Activated T-cell treated with anti-CD3 and anti-CD28 coated beads, Interleukin-2, amount 50 U/mL, for 24 hours (primary cell): ENCODE measurements at places on chromosomes 11 and 22.
A peak's percentile ranks its signal among the peaks of the same experiment; 100 is the strongest.

GRCh38 chr11:2205214-2205720, 33.7 kb upstream of the TH start:
- H3K36me3 ChIP-seq = no peaks in the 10 kb centered on the region
- peak; percentile 2 for DNase-seq
- H3K27me3 ChIP-seq = no peaks in the 10 kb centered on the region
- H3K27ac ChIP-seq = no peak overlapping the region
- no peaks in the 10 kb centered on the region for H3K4me1 ChIP-seq

DNA sequence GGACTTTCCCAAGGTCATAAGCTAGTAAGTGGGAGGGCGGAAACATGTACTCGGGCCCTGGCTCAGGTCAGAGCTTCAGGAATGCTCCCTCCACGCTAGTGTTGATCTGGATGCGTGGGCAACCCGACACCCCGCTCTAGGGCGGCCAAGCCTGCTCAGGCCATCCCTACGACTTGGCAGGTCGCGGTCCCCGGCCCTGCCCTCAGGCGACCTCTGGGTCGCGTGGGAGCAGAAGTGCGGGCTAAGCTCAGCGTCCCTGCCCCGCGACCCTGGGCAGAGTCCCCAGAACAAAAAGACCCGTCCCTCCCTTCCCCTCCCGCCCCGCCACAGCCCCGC, 781 bp upstream of the TEF start:
- no peaks in the 10 kb centered on the region for H3K27me3 ChIP-seq
- no peak for DNase-seq
- peaks cover 20% of the 10 kb centered on the region for H3K4me1 ChIP-seq

DNA sequence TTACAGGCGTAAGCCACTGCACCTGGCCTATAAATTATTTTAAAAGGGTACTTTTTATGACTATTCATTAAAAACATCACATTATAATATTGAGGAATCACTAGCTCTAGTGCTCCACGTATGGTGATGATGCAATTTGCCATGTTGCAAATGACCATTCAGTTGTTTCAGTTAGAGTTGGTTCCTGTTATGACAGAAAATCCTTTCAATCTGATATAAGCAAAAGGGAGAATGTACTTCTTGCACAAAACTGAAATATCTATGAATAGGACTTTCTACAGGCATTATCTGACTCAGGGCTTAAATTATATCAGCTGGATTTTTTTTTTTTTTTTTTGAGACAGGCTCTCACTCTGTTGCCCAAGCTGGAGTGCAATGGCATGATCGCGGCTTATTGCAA, 45.6 kb upstream of the RRM1 start:
- H3K4me1 ChIP-seq = peaks cover 25% of the 10 kb centered on the region
- H3K36me3 ChIP-seq = peaks cover 37% of the 10 kb centered on the region
- no peak overlapping the region for H3K4me3 ChIP-seq
- no peak for DNase-seq
- no peaks in the 10 kb centered on the region for H3K27me3 ChIP-seq

DNA sequence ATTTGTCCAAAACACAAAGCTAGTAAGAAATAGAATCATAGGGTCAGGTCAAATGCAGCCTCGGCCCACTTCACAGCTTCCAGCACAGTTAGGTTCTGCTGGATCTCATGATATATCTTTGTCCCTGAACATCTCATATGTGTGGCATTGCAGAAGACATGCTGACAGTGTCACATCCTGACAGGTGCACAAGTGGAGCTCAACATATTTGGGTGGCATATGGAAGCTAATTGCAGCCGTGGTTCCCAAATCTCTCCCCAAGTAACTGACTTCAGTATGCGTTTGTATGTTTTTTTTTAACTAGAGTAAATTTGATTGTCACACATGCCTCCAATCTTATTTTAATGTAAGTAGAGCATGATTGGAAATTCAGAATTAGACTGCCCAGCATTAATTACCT, 33.4 kb downstream of the NAV2 start:
- no peak for DNase-seq
- H3K4me1 ChIP-seq = no peaks in the 10 kb centered on the region
- peaks cover 7% of the 10 kb centered on the region for H3K27me3 ChIP-seq
- H3K36me3 ChIP-seq = no peaks in the 10 kb centered on the region

GRCh38 chr22:26471522-26471921, 12.1 kb downstream of the HPS4 start:
- no peak for DNase-seq
- H3K27ac ChIP-seq = no peak overlapping the region
- H3K4me1 ChIP-seq = peaks cover 7% of the 10 kb centered on the region
- H3K36me3 ChIP-seq = peaks cover 91% of the 10 kb centered on the region
- H3K4me3 ChIP-seq = no peak overlapping the region
- H3K27me3 ChIP-seq = no peaks in the 10 kb centered on the region

DNA sequence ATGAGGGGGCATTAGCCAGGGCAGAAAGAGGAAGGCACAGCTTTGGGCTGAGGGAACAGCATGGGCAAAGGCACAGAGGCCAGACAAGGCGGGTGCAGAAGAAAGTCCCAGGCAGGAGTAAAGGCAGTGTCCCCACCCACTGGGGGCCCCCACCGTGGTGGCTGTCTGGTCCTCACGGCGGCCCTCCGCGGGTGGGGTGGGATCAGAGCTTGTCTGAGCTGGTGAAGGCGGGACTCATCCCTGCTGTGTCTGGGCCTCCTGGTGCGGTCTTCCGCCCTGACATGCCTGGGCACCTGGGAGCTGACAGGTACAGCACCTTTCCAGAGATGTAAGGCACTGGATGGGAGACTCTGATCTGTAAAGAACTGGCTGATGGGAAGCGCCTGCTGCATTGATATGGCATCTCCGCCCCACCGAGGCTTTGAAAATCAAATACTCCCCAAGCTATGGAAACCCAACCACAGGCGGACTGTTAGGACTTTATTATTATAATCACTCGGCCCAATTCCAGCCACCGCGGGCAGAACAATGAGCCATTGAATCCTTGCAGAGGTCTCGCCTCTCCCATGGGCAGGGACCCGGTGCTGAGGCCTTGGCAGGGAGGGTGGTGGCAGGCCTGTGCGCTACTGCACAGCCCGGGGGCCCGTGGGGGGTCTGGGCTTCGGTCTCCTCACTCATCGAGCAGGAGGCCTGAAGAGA, 14.2 kb upstream of the GNB1L start:
- H3K4me3 ChIP-seq = no peak overlapping the region
- no peaks in the 10 kb centered on the region for H3K36me3 ChIP-seq
- H3K4me1 ChIP-seq = peaks cover 9% of the 10 kb centered on the region
- H3K27me3 ChIP-seq = no peaks in the 10 kb centered on the region
- peak; percentile 18 for DNase-seq

DNA sequence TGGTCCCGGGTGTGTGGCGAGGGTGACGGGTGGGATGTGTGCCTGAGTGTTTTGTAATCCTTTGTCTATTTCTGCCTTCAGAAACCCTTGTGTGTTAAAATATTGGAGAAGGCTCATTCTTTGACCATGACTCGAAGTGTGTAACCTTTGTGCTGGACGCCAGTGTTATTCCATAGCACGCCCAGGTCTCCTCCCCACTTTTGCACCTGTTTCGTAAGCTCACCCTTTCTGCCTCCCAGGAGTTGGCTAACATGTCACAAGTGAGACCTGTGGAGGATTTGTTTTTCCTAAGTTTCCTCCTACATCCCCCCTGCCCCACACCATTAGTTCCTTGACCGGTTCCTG, 382 bp downstream of the C11orf54 start:
- H3K27me3 ChIP-seq = no peaks in the 10 kb centered on the region
- peaks cover 71% of the 10 kb centered on the region for H3K36me3 ChIP-seq
- peak overlapping the region; percentile 100 for H3K4me3 ChIP-seq

DNA sequence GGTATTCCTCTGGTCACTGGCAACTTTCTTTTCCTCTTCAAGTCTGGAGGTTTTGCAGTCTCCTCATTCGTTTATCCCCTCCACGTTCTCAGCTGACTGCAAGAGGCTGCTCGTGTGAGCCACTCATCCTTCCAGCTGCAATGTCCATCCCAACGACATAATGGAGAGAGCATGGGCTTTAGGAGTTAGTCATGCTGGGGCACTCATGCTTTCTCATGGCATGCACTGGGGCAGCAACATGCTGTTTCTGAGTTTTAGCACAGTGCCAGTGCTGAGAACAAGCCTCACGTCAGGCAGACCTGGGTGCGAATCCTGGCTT, 7.1 kb downstream of the DCPS start:
- no peak for DNase-seq
- peaks cover 72% of the 10 kb centered on the region for H3K36me3 ChIP-seq
- no peak overlapping the region for H3K4me3 ChIP-seq
